ENCODE measurements at places on chromosomes 5 and 9.

GRCh38 chr9:88183798-88184495 lies 45.7 kb upstream of the SPATA31C2 start:
- no peak for DNase-seq

- DNase-seq: no peak
Observed at GRCh38 chr9:93120846-93121315, 13.2 kb downstream of the NINJ1 start.

- no peak for DNase-seq
Observed at GRCh38 chr5:149916334-149917072, 28.1 kb downstream of the PDE6A start.

- no peak for DNase-seq
Observed at GRCh38 chr5:176612855-176613254, 2.9 kb upstream of the GPRIN1 start.

DNA sequence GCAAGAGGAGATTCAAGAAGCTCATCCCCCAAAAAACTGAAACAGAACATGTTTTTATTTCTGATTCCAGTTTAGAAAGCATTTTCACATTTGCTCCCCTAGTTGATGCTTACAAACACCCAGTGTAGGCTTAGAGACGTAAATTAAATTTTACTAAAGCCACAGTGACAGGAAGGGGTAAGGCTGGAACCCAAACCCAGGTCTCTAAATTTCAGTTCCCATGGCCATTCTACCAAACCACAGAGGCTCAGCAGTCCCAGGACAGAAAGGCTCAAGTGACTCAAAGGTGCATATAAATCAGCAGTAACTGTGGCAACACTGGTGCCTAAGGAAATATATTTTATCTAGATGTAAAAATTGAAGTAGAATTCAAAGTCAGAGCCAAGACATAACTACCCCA lies 128.7 kb downstream of the CEP120 start:
- DNase-seq: no peak

DNA sequence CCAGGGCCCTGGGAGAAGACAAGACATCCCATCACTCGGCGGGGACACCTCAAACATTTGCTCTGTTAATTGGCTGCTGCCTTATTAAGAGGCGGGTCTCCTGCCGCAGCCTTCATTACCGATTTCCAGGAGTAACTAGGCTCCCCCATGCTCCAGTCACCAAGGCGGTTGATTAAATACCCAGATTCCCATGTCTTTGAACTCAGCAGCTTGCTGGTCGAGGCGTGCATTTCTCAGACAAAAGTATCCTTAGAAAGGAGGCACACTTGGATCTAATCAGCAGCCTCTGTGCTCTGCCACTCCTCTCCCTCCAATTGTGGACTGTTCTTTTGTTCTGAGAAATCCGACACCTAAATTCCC lies 228.8 kb downstream of the FSTL4 start:
- DNase-seq: no peak

- DNase-seq: no peak
Observed at GRCh38 chr5:142737179-142737578, 33.0 kb upstream of the ARHGAP26 start.

DNA sequence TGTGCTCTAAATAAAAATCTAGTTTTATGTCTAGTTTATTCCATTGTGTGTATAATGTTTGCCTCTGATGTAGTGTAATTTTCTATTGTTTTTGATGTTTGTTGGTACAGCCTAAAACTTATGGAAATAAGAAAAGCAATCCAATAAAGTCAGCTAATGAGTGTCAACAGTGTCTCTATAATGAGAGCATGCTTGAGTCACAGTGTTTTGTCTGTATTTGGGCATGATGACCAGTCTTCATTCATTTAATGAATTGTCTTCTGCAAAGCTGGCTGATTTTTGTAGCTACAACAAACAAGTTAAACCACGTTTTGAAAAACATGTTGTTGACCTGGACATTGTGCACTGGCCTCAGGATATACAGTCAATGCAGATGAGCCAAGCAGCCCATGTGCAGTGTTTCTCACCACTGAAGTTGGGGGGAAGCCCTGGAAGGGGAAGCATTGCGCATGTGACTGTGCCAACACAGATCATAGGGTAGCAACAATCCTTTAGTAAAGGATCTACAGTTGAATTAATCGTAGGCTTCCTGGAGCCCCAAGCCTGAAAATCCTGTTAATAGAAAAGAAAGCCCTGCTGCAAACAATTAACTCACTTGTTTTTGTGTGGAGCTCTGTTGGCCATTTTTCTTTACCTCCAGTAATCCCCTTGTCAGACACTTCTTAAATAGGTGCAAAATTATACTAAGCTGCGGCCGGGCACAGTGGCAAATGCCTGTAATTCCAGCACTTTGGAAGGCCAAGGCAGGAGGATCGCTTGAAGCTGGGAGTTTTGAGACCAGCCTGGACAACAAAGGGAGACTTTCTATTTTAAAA lies 88.0 kb downstream of the INIP start:
- DNase-seq: no peak

DNA sequence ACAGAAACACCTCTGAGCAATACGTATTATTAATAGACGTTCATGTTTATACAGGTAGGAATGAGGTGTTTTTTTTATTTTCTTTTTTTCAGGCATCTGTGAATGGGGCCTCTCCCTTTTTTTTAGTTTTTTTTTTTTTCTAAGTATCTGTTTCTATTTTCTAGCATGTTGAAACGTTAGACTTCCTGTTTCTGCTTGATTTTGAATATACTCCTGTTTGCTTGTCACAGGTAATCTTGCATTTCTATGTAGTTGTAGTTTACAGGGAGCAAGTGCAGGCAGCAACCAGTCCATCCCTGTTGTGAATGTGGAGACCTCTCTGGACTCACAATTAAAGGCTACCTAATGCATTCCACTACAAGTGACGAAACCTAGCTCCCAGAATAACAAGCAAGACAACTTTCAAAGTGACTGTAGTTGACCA lies 22.8 kb upstream of the TNFAIP8 start:
- no peak for DNase-seq

DNA sequence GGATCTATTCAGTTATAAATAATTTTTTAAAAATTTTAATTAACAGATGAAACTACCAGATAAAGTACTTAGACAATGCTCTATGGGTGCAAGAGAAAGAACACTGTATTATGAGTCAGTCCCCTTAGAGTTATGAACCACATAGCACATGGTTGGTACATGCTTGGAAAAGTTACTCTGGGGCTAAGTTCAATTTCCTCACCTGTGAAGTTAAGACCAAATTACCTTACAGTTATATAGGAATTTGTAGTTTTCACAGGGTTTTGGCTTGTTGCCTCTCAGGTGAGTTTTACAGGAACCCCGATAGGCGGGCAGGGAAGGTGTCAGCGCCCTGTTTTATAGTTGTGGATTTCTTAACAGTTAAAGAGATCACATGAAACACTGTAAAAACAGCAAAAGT lies 1.2 kb downstream of the PANK3 start:
- no peak for DNase-seq

DNA sequence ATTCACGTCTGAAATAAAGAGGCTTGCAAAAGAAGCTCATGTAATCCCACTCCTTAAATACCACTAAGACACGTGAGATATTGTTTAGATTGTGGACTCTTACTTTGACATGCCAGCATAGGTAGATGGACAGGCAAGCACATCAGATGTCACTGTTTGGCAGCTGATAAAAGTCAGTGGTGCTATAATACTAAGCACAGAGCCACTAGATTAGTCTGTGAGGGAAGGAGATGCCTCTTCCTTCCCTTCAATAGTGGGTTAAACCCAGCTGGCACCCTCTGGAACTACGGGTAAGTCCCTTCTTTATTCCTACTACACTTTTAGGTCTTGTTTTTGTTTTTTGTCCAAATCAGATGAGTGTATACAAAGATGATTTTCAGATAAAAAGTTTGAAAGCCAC lies at the start of gene MYOT:
TSS of gene MYOT (plus strand) at position 197 of the 400 bp plus-strand sequence. CDS start 2,792 bp downstream, outside the sequence.
- DNase-seq: no peak

GRCh38 chr9:89023740-89024139 lies 32.5 kb downstream of the S1PR3 start:
- DNase-seq: no peak

- no peak for DNase-seq
Observed at GRCh38 chr5:179120951-179121666, 60.9 kb downstream of the ZNF354C start.

GRCh38 chr5:82244854-82245635 lies 33.1 kb downstream of the RPS23 start:
- DNase-seq: no peak

GRCh38 chr5:32973646-32974045 lies 262.5 kb downstream of the NPR3 start:
- no peak for DNase-seq

DNA sequence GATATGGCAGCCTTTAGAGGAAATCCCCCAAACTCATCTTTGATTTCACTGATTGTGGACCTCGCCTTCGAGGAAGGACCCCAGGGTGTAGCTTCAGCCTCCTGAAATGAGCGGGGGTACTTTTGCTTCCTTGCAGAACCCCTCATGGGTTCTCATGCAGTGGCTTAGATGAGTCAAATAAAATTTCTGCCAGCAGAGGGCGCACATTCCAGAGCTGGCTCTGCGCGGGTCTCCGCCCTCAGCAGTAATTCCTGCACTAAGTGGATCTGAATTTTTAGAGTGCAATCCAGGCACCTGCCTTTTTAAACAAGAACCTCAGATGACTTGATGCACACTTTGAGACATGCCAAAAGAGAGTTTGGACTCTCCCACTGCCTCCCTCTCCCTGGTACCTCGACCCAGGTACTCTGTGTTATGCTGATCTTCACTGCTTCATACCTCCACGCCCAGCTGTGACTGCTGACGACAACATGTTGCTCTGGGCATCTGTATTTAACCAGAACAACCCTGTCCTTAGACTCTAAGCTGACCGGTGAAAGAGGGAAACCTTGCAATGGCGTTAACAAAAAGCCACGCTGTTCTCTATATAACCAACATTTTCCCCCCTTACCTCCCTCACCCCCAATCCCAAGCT lies 7.3 kb downstream of the EGFLAM start:
- peak; percentile 1 for DNase-seq

GRCh38 chr5:58410441-58410840 lies 49.4 kb downstream of the PLK2 start:
- no peak for DNase-seq

DNA sequence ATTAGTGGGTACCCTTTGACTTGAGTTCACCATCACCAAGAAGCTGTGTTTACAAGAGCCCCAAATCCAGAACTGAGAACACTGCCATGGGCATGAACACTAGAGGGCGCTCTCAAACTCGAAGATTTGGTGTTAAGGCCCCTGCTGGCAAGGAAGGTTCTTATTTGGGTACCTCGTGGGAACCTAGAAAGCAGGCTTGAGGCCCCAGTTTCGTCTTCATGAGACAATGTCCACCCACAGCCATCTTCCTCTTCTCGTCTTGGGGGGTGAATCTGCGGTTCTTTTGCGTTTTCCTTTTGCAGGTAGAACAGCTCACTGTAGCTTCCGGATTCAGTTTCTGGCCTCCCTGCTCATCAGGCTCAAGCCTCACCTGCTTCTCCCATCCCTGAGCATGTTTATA lies 184.0 kb downstream of the SEMA5A start:
- DNase-seq: peak; percentile 13

DNA sequence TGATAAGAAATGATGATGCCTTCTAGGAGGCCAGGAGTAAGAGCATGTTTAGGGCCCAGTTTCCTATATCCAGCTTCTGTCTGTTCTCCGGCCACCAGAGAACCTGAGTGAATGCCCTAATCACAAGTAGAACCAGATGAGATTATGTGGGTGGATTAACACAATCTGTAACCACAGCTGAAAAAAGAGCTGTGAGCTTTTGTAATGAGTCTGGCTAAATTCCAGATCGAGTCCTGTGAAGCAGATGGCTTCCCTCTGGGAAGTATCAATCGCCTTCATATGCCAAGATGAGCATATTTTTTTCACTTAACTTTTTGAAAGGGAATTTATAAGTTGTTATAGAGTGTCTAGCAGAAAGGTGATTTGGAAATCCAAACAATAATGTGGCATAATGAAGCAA lies 99.8 kb downstream of the NNT start:
- DNase-seq: no peak

- no peak for DNase-seq
Observed at GRCh38 chr5:76715486-76715735, 515 bp upstream of the F2R start.

- DNase-seq: no peak
Observed at GRCh38 chr5:20041326-20042274, 53.6 kb upstream of the CDH18 start.

GRCh38 chr9:79812099-79812498 lies 240.3 kb downstream of the TLE4 start:
- DNase-seq: no peak

DNA sequence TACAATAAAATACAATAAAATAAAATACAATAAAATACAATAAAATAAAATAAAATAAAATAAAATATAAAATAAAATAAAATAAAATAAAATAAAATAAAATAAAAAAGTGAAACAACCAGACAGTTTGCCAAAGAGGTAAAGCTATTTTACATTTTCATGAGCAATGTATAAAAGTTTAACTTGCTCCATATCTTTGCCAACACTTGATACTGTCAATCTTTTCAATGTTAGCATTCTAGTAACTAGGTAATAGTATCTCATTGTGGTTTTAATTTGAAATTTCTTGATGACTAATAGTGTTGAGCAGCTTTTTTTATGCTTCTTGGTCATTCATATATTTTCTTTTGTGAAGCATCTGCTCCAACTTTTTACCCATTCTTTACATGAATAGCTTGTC lies 17.3 kb downstream of the TTC33 start:
- no peak for DNase-seq

GRCh38 chr5:143066556-143067281 lies 296.5 kb downstream of the ARHGAP26 start:
- peak; percentile 31 for DNase-seq

- no peak for DNase-seq
Observed at GRCh38 chr5:41404757-41405156, 105.6 kb downstream of the PLCXD3 start.

DNA sequence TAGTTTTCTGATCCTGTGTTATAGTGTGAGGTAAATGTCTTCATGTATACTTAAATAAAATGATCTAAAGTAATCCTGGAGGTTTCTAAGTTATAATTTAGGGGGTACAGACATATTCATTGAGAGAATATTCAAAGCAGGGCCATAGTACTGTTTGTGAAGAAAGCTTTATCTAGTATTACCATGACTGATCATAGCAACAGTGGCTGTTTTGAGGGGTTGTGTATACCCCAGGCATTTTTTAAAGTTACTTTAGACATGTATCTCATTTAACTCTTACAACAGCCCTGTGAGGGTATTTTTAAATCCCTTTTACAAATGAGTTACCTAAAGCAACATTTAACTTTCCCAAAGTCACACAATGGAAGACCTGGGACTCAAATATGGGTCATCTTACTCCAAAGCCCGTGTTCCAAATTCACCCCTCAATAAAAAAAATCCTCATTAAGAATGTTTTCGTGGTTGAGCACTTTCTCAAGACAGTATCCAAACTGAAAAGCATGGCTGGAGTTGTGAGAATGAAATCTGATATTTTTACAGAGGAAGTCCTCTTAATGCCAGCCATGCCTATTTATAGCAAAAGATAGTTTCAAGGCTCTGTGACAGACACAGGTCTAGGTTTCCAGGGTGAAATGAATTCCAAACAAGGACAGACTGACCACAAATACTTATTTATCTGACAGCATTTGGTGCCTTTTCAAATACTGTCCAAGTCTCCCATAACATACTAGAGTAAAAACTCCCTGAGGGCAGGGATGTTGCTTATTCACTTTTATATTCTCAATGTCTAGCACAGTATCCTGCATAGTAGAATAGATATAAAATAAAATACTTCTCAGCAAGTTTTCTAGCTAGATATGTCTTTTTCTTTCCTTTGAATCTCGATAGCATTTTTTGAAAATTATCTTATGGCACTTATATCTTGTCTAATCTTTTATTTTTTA lies 10.4 kb downstream of the STOM start:
- no peak for DNase-seq

Data from activated CD4-positive, alpha-beta T cell treated with anti-CD3 and anti-CD28 coated beads, Interleukin-2, amount 50 U/mL, for 4 hours (primary cell).